ENCODE measurements at places on chromosomes 3 and 15. TPM values are rescaled to one million over a fixed set of nuclear protein-coding genes. Genes with fewer than 3 reads are reported as not detected.

Gene ADAMTS7
- not detected for total RNA-seq

- no peak for DNase-seq
These were observed 73.2 kb downstream of the TMEM44 start for GRCh38 chr3:194560047-194560446.

DNA sequence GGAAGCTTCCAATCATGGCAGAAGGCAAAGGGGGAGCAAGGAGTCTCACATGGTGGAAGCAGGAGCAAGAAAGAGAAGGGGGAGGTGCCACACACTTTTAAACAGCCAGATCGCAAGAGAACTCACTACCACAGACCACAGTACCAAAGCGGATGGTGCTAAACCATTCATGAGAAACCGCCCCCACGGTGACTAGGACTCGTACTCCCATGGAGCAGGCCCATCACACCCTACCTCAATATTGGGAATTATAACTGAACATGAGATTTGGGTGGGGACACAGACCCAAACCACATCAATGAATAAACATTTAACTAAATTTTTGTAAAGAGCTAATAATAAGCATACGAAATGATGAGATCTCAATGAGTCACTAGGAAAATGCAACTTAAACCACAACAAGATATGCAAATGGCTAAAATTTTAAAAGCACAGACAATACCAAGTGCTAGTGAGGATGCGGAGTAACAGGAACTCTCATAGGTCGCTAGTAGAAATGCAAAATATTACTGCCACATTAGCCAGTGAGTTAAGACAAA, 10.0 kb downstream of the MRPS25 start:
- DNase-seq = peak; percentile 75

DNA sequence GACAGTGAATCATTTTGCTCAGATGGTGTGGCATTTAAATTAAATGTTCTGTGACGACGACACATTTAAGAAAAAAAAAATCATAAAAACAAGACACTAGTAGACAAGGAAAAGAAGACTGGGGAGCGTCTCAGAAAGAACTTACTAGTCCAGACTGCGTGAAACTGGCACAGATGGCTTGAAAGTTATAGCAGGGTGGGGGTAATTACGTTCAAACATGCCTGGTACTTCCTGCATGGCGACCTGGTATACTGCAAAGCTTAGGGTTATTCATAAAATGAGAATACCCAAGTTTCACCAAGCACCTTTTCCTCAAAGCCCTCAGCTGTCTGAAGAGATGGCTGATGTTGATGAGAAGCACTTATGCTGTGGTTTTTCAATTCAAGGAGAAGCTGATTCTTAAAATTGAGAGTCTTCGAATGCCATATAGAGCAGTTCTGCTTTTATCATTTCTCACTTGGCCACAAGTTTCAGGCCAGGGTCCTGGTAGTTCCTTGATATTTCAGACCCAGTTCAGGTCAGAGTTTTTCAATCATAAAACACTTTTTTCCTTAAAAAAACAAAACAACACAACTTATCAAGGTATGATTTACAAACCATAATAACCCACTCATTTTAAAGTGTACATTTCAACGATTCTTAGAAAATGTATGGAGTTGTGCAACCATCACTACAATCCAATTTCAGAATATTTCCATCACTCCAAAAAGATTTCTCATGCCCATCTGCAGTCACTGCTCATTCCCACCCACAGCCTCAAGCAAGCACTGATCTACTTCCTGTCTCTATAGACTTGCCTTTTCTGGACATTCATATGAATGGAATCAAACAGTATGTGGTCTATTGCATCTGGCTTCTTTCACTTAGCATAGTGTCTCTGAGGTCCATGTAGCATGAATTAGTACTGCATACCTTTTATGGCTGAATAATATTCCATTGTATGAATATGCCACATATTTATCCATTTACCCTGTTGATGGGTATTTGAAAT, 24.7 kb downstream of the PCOLCE2 start:
- no peak for DNase-seq

GRCh38 chr3:71718072-71718471, 7.1 kb downstream of the EIF4E3 start:
- DNase-seq = no peak

DNA sequence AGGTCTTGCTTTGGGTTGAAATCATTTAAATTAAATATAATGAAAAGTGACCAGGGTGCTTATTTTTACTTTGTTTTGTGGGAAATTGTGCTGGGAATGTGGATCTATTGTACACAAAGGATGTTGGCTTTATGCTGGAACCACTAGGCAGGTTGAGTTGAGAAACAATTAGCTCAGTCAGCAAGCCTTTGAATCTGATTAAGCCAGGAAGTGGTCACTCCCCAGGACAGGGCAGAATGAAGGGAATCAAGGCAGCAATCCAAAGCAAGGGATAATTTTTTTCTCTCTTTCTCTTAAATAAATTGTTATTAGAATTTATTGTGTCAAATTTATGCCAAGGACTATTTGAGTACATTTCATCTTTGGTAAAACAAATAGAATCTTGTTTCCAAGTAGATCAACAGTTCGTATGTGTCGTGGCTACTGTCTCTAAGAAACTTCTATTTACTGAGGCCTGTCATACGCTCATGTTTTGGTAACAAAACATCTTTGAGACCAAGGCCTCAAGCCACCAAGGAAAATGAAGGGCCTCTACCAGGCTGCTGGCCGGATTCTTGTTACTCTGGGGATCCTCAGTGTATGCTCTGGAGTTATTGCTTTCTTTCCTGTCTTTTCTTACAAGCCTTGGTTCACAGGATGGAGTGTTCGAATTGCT, at the start of gene TMEM212:
TSS of gene TMEM212 (plus strand) at position 486 of the 655 bp plus-strand sequence. CDS start at position 521, 35 bp downstream.
- DNase-seq = no peak

GRCh38 chr15:79357566-79357965, 46.7 kb downstream of the TMED3 start:
- no peak for DNase-seq

DNA sequence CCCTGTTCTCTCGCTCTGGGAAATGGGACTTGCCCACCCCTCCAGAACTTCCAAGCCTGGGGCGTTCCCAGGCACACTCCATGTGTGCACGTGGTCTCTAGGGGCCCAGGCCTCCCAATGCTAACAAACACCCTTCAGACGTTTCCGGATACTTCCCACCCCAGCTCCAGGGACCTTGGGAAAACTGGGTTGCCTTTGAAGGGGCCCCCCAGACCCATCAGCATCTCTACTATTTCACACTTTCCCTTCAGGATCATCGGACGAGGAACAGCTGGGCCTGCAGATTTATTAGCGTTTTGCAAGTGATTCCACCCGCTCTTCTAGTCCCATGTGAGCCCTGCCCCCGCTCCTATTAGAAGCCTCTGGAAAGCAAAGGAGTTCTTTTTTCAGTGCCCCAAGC, 63.2 kb downstream of the MAGEF1 start:
- DNase-seq = no peak

Data from CD8-positive, alpha-beta T cell (primary cell).